Stimulated activated CD4-positive, alpha-beta T cell treated with anti-CD3 and anti-CD28 coated beads, Interleukin-4, amount 100 ng/mL, for 48 hours (primary cell): ENCODE measurements at places on chromosomes 11 and 22.

- no peak for DNase-seq
Observed at GRCh38 chr11:28400331-28401100, 292.3 kb downstream of the METTL15 start.

- DNase-seq = no peak
Observed at GRCh38 chr11:69209038-69209350, 53.3 kb downstream of the SMIM38 start.

GRCh38 chr11:44885065-44885810, 65.4 kb downstream of the TP53I11 start:
- no peak for DNase-seq

- DNase-seq = no peak
Observed at GRCh38 chr11:72750556-72751115, 1.6 kb downstream of the ARAP1 start.

- no peak for DNase-seq
Observed at GRCh38 chr11:49208006-49208721, at the start of gene FOLH1. TSS of gene FOLH1 (minus strand) at chr11:49208602. CDS start at chr11:49208409, 193 bp downstream.

GRCh38 chr11:111735262-111736116, 30.7 kb downstream of the PPP2R1B start:
- DNase-seq = no peak

DNA sequence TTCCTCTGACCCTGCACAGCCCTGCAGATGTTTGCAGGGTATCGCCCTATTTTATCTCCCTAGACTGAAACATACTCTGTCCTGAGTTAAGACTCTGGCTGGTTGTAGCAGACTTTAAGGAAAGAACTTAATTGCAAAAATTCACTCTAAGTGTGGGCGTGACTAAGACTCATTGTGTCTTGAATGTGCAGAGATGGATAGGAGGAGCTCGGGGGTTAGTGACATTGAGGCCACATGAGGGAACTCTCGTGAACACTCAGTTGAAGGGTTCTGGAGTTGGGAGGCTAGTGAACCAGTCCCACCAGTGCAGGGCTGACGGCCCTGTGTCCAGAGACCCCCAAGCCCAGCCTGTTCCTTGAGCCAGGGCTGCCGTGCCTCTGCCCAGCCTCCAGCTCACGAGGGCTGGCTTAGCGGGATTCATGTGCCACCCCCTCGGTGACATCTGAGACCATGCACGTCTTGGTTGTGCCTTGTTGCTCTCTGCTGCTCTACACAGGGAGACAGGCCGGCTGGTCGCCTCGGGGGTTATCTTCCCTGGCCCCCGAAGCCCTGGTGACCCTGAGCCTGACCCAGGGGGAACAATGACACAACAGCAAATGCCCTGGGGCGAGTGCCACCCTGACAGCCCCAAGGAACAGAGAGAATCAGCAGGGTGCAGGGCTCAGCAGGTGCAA, 11.4 kb upstream of the TBX1 start:
- DNase-seq = no peak

GRCh38 chr11:106420048-106420665, 342.7 kb downstream of the AASDHPPT start:
- DNase-seq = no peak

- DNase-seq = no peak
Observed at GRCh38 chr11:119012629-119013170, 5.4 kb downstream of the RPS25 start.

DNA sequence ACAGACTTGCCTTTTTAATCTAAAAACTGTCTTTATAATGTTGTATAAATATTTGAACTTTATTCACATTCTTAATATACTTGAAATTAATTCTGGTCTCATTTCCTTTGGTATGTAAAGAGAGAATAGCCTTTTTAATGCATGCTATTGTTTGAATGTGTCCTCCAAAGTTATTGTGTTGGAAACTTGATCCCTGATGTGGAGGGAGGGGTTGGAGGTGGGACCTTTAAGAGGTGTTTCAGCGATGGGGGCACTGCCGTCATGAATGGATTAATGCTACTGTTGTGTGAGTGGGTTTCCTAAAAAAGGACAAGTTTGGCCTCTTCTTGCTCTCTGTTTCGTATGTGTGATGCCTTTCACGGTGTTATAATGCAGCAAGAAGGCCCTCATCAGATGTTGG, 131.7 kb downstream of the DDX10 start:
- no peak for DNase-seq

- DNase-seq = no peak
Observed at GRCh38 chr11:10541561-10541930, 559 bp upstream of the RNF141 start.
